ENCODE measurements at places on chromosomes 12 and 14.

DNA sequence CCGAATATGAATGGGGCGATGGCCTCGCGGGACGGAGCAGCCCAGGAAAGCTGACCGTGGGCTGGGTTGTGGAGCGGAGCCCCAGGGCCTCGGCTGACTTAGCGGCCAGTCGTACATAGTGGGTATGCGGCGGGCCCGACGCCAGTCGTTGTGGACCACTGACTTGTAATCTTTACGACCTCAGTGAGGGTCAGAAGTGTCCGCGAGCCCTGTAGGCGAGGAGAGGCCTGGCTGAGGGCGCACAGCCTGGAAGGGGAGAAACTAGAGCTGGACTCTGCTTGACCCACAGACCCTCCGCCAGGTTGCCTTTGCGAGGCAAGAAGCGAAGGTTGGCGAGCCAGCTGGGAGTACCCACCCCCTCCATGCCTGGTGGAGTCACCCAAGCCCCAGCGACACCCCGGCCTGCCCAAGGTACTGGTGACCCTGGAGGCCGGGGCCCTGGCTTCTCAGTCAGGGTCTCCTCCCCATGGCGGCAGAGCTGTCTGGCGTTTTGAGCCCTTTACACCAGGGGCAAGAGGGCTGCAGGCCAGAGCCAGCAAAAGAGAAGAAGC is 15.6 kb upstream of the DYNC1H1 start:
- no peak for DNase-seq

- no peak for DNase-seq
Measured at GRCh38 chr12:115597157-115597712, 680.3 kb downstream of the MED13L start.

GRCh38 chr12:104189915-104190555 is 25.5 kb upstream of the TXNRD1 start:
- DNase-seq = no peak

- no peak for DNase-seq
Measured at GRCh38 chr12:67939611-67940010, 49.6 kb upstream of the IFNG-AS1 start.

- DNase-seq = no peak
Measured at GRCh38 chr12:67222302-67222701, 46.9 kb upstream of the CAND1 start.

GRCh38 chr12:26633591-26634210 is 199.3 kb downstream of the ITPR2 start:
- DNase-seq = no peak

GRCh38 chr12:10408842-10409241 is 715 bp downstream of the KLRC4 start:
- no peak for DNase-seq

DNA sequence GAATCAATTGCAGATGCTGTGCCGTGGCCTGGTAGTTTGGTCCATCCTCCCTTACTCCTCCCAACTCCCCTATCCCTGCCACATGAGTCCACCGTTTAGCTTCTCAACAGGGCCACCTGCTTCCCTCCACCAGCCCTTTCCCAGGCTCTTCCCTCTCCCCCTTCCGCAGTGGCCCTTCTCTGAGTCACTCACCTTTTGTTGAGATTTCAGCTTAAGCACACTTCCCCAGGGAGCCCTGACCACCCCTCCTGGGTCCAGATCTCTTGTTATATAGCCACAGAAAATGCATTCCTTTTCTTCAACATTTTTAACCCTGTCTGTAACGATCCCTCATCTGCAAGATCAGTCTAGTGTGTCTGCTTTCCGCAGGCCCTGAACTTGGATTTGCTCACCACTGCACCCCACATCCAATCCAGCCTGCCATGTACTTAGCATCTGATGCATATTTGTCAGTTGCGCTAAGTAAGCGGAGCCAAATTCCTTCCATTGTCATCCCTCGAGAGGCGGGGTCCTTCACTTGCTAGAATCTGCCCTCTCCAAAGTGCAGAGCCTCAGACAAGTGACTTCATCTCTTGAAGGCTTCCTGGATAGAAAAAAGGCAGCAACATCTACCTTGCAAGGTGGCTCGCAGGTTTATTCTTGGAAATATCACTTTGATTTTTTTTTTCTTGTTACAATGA is 41.1 kb downstream of the TMEM63C start:
- no peak for DNase-seq

GRCh38 chr12:96812153-96812552 is 94.9 kb upstream of the NEDD1 start:
- peak; percentile 39 for DNase-seq

GRCh38 chr14:104148433-104149277 is 10.3 kb downstream of the KIF26A start:
- no peak for DNase-seq

- no peak for DNase-seq
Measured at GRCh38 chr12:87074781-87075180, 818.6 kb upstream of the MGAT4C start.

DNA sequence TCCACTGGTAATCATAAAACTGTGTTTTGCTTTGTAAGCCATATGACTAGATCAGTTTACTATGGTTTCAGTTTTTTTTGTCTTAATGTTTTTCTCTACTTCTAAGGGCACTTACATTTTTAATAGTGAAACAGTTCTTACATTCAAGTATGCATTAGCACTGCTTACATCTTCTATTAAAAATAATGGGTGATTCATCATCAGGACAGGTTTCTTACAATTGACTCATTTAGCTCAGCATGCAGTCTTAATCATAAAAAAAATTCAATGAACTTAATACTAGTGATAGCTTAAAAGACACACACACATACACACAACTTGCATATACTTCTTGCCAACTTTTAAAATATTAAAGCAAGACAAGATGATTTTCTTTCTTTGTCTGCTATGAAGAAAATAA is 845.7 kb upstream of the USP15 start:
- DNase-seq = no peak

- no peak for DNase-seq
Measured at GRCh38 chr12:115267891-115268290, 583.9 kb upstream of the TBX3 start.

DNA sequence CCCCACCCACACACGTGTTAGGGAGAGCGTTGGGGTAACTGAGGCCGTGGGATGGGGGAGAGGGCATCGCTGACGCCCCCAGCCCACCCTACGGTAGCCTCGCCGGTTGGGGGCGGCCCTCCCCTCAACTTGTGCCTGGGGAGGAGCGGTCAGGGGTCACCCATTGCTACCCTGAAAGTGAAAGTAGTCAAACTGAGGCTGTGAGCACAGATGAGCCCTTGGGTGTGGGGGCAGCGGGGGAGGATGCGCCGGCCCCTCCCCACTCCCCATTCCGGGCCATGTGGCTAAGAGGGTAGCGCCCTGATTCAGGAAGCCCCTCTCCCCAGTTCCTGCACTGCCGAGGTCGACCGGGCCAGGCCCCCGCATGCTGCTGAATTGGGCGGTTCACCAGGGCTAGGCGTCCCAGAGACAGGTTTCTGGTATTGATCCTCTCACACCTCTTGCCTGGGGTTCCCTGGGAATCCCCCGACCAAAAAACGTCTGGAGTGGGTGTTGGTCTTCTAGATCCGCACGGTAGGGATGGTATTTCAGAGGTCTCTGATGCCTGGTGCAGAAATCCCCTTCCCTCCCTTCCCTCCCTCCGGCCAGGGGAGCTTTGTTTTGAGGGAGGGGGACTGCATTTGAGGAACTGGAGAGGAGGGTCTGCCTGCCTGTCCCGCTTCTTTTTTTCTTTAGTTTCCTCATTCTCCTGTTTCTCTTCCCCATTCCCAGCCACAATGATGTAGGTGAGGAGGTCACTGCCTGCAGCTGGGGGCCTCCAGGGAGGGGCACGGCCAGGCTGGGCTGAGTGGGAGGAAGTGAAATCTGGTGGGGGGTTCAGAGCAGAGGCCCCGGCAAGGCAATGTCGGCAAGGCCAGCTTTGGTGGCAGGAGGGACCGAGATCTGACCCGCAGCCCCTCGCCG is 1.0 kb downstream of the SH2B3 start:
- no peak for DNase-seq

DNA sequence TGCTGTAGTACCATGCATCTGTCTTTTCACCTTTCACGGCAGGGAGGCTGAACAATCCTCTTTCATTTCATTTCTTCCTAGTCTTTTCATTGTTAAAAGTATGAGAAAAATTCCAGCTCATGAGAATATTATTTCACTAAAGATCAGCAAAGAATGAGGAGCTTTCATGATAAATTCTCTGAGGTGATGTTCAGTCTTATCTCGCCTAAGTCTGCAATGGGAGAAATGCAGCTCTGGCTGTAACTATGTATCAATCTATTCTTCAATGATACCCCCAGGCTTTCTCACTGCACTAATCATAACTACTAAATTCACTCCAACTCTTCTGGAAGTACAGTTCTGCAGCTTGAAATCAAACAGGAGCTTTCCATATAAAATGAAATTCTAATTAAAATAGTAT is 15.7 kb downstream of the FOXG1 start:
- no peak for DNase-seq

- DNase-seq = peak; percentile 4
Measured at GRCh38 chr14:47917344-47917954, 242.0 kb upstream of the MDGA2 start.

DNA sequence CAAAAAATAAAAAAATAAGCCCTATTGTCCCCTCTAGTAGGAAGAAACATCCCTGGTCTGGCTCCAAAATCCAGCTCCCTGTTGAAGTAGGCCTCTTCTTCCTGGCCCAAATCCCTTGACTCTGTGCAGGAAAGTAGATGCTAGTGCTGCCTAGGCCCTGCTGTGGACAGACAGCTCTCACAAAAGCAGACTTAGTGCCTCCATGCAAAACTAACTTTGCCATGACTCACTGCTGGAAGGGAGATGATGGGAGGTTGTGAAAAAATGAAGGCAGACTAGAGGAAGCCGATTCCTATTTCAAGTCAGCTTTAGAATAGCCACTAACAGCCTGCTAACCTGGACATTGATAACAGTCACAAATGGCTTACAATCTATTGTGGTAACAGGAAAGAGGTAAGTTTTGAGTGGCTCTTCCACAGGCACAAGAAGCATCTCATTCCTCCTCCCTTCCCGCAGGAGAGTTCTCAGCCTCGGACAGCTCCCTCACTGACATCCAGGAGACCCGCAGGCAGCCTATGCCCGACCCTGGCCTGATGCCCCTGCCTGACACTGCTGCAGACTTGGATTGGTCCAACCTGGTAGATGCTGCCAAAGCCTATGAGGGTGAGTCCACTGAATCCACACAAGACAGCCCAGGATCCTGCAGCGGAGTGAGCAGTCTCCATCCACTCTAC is 198.9 kb upstream of the RGS6 start:
- no peak for DNase-seq

GRCh38 chr14:90851327-90852036 is 35.3 kb upstream of the TTC7B start:
- DNase-seq = peak; percentile 3

- peak; percentile 97 for DNase-seq
Measured at GRCh38 chr12:113222730-113223531, 1.7 kb downstream of the TPCN1 start.

DNA sequence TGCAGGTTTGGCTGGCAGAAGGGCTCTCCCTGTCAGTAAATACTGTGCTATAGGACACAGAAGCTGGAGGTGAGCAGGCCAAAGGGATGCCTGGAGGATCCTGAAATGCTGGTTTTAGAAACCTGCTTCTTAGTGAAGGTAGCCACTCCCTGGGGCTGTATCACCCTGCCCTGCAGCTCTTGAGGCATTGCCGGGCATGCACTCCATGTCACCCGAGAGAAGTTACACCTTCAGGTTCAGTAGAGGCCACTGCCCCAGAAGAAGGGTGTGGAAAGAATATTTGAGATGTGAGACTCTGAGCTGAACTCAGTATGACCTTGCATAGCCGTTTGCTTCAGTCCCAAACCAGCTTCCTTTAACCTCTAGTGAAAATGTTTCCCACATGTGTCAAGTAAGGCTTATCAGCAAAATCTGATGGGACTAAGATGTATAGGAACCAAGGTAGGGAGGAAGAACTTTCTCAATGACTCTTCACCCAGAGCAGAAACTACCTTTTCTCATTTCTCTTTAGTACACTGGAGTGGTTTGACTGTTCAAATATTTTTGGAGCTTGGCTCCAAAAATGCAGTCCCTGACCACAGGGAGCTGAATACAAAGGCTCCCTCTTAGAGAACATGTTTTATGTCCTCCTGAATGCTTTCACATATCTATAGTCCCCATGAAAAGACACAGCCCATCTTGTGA is 164.5 kb upstream of the DYRK2 start:
- DNase-seq = no peak

GRCh38 chr14:94244182-94244581 is 48.9 kb downstream of the SERPINA10 start:
- DNase-seq = no peak

DNA sequence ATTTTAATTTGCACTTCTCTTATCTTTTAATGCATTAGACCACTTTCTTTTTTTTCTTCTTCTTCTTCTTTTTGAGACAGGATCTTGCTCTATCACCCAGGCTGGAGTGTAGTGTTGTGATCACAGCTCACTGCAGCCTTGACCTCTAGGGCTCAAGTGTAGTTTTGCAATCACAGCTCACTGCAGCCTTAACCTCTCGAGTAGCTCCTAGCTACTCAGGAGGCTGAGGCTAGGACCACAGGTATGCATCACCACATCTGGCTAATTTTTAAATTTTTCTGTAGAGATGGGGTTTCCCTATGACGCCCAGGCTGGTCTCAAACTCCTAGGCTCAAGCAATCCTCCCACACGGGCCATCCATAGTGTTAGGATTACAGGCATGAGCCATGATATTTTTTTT is 12.7 kb downstream of the TMED8 start:
- no peak for DNase-seq

GRCh38 chr12:68056300-68056699 is 67.1 kb downstream of the IFNG-AS1 start:
- DNase-seq = no peak

DNA sequence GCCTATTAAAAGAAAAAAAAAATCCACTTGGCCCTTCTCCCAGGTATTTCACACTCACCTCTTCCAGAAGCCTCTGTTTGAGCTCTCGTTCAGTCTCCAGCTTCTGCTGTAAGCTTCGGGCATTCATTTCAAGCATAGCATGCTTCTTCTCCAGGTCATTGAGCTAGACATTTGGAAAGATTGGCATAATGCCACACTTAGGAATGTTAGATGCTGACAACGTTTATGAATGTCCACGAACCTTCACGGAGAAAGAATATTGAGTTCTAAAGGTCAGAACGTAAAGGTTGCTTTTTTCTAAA is 60.5 kb downstream of the PRKAB1 start:
- no peak for DNase-seq

- DNase-seq = no peak
Measured at GRCh38 chr12:47207340-47207717, 127.6 kb upstream of the AMIGO2 start.

DNA sequence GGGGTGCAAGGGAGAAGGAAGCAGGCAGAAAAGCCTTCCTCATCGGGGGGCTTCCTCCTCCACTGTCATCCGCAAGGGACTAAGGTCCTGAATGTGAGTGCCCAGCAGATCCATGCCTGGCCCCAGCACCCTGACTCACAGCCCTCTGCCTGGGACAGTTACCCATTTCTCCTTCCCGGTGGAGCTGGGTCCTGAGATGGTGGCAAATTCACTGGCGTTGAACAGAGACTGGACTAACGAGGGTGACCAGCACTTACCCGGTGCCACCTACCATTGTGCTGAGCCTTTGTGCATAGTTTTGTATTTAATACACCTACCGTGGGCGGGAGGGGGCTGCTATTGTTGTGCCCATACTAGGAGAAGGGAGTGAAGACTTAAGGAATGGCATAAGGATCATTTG is 30.9 kb upstream of the PLEKHG6 start:
- no peak for DNase-seq
